ENCODE measurements at places on chromosomes 16 and 17.

GRCh38 chr17:77461277-77462057 lies 320.7 kb downstream of the SEC14L1 start:
- no peak for DNase-seq

DNA sequence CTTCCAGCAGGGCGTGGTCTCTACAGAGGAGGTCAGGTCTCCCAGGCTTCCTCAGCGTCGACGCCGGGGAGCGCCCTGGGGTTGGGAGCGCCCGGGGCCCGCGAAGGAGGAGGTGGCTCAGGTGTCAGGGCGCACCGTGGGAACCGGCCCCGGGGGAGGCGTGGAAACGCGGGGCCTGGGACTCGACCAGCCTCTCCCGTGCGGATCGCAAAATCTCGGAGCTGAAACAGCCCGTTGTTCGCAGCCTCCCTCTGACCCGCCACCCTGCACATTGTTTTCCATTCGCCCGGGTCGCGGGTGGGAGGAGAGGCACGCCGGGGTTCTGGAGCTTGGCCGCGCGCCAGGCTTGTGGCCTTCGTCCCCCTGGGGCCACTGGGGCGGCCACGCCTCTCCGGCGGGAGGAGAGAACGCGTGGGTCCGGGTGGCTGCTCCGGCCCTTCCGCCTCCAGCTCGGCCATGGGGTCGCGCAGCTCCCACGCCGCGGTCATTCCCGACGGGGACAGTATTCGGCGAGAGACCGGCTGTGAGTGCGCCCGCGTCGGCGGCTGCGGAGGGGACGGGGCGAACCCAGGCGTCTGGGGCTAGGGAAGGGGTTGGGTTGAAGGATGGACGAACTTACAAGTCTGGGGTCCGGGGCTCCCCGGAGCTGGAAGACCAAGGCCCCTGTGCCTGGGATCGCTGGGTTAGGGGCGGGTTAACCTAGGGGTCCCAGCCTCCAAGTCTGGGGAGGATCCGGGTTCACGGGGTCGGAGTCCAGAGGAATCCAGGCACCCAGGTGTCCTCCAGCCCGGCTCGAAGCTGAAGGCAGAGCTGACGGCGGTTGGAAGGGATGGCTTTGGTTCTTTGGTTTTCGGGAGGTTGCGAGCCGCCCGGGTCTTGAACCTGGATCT lies at the start of gene CHP2:
Gene CHP2, plus strand, starts transcription at position 433 of the 890 bp plus-strand sequence. Its CDS starts 24 bp downstream, at position 457.
- DNase-seq, result no peak

- no peak for DNase-seq
Observed at GRCh38 chr16:19994466-19995170, 79.1 kb downstream of the GPR139 start.

- no peak for DNase-seq
Observed at GRCh38 chr16:67248401-67249177, at the start of gene SLC9A5. SLC9A5 (plus strand) TSS chr16:67248979; CDS start chr16:67249015, 36 bp downstream.

- DNase-seq, result no peak
Observed at GRCh38 chr17:75340631-75341030, 51.4 kb upstream of the SLC25A19 start.

DNA sequence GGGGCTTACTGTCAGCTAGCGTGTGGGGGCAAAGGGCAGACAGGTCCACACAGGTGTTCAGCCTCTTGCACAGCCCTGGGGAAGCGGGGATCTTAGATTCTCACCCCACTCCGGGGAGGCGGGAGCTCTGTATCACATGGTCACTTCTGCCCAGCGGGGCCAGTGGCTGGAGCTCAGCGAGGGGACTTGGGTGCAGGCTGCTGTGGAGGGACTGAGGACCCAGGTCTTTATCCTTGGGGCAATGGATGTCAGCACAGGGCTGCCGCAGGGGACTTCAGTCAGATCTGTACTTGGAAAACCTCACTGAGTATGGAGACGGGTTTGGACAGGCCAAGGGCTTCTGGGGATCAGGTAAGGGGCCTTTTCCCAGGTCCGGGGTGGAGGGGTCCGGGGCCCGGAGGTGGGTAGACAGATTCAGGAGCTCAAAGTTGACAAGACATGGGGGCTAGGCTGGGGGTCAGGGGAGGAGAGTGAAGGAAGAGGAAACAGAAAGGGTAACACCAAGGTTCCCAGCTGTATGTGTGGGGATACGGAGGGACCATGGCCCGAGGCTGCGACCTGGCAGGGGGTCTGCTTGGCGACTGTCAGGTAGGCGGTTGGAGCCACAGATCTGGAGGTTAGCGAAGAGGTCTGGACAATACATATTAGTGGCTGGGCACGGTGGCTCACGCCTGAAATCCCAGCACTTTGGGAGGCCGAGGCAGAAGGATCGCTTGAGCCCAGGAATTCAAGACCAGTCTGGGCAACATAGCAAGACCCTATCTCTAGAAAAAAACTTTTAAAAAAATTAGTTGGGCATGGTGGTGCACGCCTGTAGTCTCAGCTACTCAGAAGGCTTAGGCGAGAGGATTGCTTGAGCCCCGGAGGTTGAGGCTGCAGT lies 15.1 kb upstream of the BAIAP2 start:
- no peak for DNase-seq

Data from activated CD4-positive, CD25-positive, alpha-beta regulatory T cell (primary cell).